ENCODE measurements at places on chromosomes 13 and 19. TPM values are rescaled to one million over a fixed set of nuclear protein-coding genes. Genes with fewer than 3 reads are reported as not detected.

- DNase-seq = no peak
These were observed 1.3 kb downstream of the TSHZ3 start for GRCh38 chr19:31347828-31348392.

DNA sequence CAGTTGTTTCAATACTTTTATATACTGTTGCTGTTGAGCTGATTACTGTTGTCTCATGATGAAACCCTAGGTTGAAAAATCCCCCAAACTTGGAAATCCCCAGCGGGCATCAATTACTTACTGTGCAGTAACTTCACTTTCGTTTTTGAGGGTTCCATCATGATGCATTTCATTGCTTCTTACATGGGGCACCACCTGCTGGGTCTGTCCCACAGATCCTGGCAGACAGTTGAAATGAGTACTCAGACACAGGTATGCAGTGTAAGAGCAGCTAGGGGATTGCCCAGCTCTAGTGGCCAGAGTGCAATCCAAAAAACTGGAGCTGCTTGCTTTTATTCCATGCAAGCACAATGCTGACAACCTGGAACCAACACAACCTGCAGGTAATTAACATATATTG, 132.5 kb upstream of the ZNF91 start:
- peak; percentile 5 for DNase-seq

DNA sequence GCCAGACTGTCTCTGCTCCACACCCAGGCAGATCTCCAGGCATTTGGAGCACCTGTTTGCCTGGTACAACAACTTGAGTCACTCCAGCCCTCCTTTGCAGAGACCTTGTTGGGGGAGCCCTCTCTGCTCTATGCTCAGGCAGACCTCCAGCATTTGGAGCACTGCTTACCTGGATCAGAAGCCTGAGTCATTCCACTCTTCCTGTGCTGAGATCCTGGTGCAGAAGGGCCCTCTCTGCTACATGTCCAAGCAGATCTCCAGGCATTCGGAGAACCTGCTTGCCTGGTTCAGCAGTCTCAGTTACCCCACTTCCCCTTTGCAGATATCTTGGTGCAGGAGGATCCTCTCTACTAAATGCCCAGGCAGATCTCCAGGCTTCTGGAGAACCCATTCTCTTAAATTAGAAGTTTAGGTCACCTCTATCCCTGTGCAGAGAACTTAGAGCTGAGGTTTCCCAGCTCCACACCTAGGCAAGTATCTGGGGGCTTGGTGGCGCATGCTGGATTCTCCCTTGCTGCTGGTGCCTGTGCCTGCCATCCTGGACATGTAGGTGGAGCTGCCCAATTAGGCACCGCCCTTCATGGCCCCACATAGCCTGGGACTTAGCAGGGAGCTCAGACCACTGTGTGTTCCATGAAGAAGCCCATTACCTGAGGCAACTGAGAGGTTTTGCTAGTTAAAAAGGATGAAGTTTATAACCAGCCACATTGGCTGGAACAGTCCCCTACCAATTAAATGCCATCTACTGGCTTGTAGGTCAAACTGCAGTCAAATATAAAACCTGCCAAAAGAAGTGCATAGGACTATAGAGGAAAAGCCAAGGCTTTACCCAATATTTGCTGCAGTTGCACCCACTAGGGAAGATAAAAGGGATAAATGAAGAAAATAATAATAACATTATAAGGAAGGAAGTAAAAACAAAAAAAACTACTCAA, 97.6 kb upstream of the SLITRK6 start:
- no peak for DNase-seq

DNA sequence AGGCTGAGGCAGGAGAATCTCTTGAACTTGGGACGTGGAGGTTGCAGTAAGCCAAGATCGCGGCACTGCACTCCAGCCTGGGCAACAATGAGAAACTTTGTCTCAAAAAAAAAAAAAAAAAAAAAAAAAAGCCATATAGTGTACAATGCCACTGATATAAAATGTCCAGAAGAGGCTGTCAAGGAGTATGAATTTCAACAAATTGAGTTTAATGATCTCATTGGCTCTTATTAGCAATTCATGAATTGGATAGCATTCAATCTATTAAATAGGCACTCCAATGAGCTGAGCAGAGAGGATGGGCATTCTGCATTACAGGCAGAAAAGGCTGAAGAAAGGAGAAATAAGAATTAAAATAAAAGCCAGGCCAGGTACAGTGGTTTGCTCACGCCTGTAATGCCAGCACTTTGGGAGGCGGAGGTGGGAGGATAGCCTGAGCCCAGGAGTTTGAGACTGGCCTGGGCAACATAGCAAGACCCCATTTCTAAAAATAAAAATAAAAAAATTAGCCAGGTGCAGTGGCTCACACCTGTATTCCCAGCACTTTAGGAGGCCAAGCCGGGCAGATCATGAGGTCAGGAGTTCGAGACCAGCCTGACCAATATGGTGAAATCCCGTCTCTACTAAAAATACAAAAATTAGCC, 757 bp upstream of the LMNB2 start:
- no peak for DNase-seq

DNA sequence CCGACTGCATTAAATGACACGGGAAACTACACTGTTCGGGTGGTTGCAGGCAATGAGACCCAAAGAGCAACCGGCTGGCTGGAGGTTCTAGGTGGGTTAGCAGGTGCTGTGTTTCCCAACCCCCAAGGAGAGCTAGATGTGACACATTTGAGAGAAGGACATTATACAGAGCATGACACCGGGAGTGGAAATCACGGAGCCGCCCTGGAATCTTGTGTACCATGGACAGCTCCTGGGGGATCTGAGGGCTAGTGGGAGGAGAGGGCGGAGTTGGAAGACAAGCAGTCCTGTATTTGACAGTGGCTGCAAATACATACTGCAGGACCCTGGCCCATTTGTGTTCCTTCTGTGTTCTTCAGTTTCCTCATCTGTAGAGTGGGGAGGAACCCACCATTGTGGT, 2.3 kb downstream of the CEACAM18 start:
- DNase-seq = peak; percentile 16

DNA sequence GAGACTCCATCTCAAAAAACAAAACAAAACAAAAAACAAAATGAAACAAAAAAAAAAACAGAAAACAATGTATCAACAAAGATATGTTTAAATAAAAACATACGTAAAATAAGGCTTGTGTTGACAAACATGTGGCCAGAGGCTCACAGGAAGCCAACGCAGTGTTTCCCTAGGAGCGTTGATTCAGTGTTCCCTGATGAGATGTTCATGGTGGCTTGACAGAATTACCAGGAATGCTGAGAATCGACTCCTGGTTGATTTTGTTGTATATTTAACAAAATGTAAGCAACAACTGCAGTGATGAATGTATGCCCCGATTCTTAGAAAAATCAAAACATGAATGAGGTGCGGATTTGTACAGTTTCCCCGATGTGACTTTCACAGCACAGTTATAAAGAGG, 8.9 kb upstream of the ZNF787 start:
- DNase-seq = no peak

DNA sequence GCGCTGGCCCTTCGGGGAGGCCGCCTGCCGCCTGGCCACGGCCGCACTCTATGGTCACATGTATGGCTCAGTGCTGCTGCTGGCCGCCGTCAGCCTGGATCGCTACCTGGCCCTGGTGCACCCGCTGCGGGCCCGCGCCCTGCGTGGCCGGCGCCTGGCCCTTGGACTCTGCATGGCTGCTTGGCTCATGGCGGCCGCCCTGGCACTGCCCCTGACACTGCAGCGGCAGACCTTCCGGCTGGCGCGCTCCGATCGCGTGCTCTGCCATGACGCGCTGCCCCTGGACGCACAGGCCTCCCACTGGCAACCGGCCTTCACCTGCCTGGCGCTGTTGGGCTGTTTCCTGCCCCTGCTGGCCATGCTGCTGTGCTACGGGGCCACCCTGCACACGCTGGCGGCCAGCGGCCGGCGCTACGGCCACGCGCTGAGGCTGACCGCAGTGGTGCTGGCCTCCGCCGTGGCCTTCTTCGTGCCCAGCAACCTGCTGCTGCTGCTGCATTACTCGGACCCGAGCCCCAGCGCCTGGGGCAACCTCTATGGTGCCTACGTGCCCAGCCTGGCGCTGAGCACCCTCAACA, 1.2 kb downstream of the F2RL3 start:
- DNase-seq = no peak

DNA sequence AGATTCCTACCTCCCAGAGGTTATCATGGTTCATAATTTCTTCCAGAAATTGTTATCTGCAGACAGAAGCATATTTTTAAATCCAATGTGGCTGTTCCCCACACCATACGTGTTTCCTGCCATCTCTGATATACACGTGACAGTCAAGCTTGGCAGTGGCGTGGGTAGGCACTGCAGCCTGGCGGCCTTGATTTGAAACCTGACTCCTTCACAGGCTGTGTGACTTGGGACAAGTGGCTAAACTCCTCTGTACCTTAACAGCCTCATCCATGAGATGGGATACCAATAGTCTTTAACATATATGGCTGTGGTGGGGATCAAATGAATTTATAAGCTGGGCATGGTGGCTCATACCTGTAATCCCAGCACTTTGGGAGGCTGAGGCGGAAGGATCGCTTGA, 33.2 kb downstream of the DPF1 start:
- DNase-seq = no peak

DNA sequence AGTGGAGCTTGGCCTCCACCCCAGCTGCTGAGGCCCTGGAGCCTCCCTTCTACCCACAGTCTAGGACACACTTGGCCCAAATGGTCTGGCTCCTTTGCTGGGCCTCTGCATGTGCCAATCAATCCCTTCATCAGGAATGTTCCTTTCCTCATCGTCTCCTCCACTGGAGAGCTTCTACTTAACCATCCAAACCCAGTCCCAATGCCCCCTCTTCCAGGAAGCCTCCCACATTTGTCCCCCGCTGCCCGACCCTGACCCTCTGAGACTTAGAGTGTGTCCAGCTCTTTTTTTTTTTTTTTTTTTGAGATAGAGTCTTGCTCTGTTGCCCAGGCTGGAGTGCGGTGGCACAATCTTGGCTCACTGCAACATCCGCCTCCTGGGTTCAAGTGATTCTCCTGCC, 2.5 kb downstream of the DUS3L start:
- no peak for DNase-seq

GRCh38 chr19:10074153-10074552, 12.0 kb upstream of the SHFL start:
- peak; percentile 36 for DNase-seq

- peak; percentile 44 for DNase-seq
These were observed 61.8 kb downstream of the PEX11G start for GRCh38 chr19:7426986-7427385.

- peak; percentile 4 for DNase-seq
These were observed 195.5 kb downstream of the RGCC start for GRCh38 chr13:41652735-41653361.

- DNase-seq = no peak
These were observed 167.2 kb upstream of the SERP2 start for GRCh38 chr13:44206434-44206833.

DNA sequence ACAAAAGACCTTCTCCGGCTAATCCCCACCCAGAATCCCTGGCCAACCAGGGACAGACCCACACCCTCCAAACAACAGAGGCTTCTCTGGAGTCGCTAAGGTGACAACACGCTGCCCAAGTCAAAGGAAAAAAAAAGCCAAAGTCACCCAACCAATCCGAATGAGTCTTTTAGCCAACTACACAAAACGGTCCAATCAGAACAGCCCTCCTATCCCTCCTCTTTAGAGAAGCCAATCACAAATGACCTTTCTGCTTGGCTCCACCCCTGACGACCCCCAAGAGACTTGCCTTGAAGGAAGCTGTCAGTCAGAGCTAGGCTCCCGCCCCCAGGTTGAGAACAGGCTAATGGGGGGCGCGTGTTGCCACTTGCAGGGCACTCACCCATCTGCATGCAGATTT, 6.6 kb upstream of the FBXW9 start:
- peak; percentile 50 for DNase-seq

DNA sequence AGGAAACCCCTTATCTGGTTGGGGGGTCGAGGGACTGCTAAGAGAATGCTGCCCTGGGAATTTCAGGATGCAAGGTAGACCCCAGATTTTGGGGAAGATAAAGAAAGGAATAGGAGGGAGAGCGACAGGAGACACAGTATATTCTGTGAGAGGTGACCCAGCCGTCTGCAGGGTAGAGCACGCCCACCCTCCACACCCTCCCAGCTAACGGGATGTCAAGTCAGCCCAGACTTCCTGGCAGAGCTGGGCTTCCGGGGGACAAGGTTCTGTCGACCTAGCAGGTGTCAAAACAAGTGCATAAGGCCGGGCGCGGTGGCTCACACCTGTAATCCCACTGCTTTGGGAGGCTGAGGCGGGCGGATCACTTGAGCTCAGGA, 695 bp upstream of the PRR36 start:
- no peak for DNase-seq

- DNase-seq = peak; percentile 42
These were observed 4.9 kb upstream of the ERCC1 start for GRCh38 chr19:45428384-45429231.

GRCh38 chr13:51244637-51245405, 22.6 kb downstream of the FAM124A start:
- DNase-seq = no peak

DNA sequence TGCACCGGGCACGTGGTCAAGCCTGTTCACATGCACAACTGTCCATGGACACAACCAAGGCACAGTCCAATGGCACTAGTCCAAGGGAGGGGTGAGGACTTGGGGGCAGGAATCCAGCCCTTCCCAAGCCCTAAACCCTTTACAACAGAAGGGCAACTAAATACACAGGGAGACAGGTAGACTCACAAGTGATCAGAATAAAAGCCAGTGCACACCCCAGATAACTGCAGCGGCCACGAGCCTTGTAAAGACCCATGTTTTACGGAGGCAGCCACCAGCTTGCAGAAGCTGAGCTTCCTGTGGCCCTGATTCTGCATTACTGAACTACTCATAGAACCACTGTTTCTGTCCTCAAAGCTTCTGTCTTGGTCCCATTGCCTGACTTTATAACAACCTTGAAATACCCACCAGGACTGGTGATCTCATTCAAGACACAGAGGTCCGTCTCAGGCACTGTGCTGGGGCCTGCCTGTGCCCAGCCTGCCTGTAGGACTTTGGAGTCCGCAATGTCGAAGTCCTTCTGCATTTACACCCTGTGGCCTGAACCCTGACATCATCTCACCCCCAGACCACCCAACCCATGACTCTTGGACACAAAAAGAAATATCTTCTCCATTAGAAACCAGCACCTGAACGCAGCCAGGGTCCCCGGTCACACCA, 181.2 kb downstream of the COL4A1 start:
- no peak for DNase-seq

- no peak for DNase-seq
These were observed 12.2 kb downstream of the BRD4 start for GRCh38 chr19:15320116-15320515.

Gene MEX3D
- total RNA-seq = 6.5 TPM

Gene MYH14
- not detected for total RNA-seq

Gene ZNF433
- 2.2 TPM for total RNA-seq

Gene SHANK1
- total RNA-seq = 0.04 TPM

Gene CCNE1
- total RNA-seq = 36.9 TPM

Gene FOSB
- 9.7 TPM for total RNA-seq

Gene STOML3
- total RNA-seq = not detected
